ENCODE measurements at places on chromosomes 5 and 9. TPM values are rescaled to one million over a fixed set of nuclear protein-coding genes. Genes with fewer than 3 reads are reported as not detected.

FAT2 gene
- total RNA-seq = 25.0 TPM

ANKDD1B gene
- 2.3 TPM for total RNA-seq

NIM1K gene
- total RNA-seq = 1.0 TPM

PCDHA6 gene
- total RNA-seq = 0.82 TPM

FGD3 gene
- total RNA-seq = 7.1 TPM

HEMGN gene
- 4.1 TPM for total RNA-seq

PTGDS gene
- 10.2 TPM for total RNA-seq

SHISAL2B gene
- total RNA-seq = not detected

ACTBL2 gene
- total RNA-seq = not detected

LCP2 gene
- 11.6 TPM for total RNA-seq

PLCXD3 gene
- total RNA-seq = under 0.01 TPM

LPAR1 gene
- 61.5 TPM for total RNA-seq

CATSPER3 gene
- not detected for total RNA-seq

MORN5 gene
- not detected for total RNA-seq

SLC22A4 gene
- 1.7 TPM for total RNA-seq

PDZD2 gene
- 28.6 TPM for total RNA-seq

SPATA6L gene
- total RNA-seq = 4.2 TPM

ATP10B gene
- 4.3 TPM for total RNA-seq

PTPRD gene
- total RNA-seq = 105 TPM

NUTM2G gene
- not detected for total RNA-seq

SH3TC2 gene
- total RNA-seq = 5.1 TPM

GRHPR gene
- 113 TPM for total RNA-seq

MEIKIN gene
- total RNA-seq = 3.9 TPM

BNC2 gene
- 25.8 TPM for total RNA-seq

PNPLA7 gene
- total RNA-seq = 1.5 TPM

FOXD4L6 gene
- total RNA-seq = not detected

FREM1 gene
- 18.2 TPM for total RNA-seq

PAEP gene
- total RNA-seq = not detected

B4GALT7 gene
- total RNA-seq = 14.5 TPM

MYORG gene
- 25.2 TPM for total RNA-seq

SPATA31D4 gene
- not detected for total RNA-seq

Measured in tongue (tissue), 3 donors.